WERI-Rb-1 (cell line): ENCODE measurements at places on chromosomes 12 and 14.

DNA sequence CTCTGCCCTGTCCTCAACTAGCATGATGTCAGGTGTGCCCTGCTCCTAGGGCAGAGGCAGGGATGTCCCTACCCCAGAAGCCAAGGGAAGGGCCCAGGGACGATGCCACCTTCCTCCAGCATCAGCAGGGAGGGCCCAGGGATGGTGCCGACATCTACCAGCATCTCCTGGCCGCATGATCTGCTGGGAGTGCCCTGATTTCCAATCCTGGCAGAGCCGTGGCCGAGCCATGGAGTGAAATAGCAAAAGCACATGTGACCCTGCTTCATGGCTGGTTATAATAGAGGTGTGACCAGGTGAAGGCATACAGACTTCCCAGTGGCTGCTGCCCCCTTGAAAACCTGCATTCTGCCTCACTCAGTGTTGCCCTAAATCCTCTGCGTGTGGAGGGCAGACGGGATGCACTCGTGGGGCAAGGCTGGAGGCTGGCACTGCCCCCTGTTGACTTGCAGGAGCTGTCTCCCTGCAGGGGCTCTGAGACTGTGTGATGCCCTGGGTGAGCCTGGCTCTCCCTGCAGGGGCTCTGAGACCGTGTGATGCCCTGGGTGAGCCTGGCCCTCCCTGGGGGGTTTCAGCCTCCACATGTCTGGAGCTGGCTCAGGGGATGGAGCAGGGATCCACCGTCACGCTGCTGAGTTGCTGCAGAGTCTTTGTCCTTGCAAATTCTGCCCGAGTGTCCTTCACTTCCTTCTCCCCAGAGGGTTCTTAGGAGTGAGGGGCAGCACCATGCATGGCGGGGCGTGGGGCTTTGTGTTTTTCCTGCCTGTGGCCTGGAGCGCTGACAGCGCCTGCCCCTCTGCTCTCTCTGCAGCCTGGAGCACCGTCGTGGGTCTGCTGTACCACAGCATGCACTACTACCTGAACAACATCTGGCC, 51.7 kb downstream of the ADGRD1 start:
- DNase-seq: no peak

DNA sequence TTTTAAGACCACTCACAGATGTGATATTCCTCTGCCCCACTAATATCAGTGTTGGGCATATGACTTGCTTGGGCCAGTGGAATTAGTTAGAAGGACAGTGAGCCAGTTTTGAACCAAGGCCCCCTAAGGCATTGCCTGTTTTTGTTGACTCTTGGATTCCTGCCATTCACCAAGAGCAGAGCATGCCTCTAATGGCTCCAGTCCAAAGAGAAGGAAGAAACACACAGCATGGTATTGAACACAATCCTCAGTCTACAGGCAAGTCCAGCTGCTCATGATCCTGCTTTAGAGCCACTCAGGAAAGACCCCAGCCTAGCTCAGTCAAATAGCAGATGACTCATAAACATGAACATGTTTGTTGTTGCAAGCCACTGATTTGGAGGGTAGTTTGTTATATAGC, 1201.5 kb downstream of the BCL11B start:
- DNase-seq: no peak

GRCh38 chr12:94714378-94715114, 64.2 kb upstream of the TMCC3 start:
- no peak for DNase-seq

- peak; percentile 19 for DNase-seq
Measured at GRCh38 chr14:102008891-102009290, 44.5 kb downstream of the DYNC1H1 start.

DNA sequence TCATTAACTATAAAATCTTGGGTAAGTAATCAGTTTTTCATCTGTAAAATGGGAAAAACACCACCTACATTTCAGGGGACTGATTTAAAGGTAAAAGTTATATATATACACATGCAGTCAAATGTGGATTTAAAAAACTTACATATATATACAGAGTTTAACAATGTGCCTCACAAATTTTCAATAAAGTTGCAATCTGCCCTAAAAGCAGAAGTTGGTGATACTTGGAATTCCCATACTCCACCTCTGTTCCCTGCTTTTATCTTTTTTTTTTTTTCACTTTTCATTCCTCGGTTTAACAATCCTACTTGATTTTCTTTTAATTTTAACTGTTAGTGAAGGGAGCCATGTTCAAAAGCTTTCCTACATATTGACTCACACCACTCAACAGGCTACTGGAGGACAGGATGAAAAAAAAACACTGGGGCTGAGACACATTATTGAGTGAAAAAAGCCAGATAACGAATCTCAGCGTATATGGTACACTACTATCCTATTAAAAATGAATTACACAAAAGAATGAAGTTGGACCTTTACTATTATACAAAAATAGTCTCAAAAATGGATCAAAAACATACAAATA, 24.3 kb downstream of the SPPL3 start:
- no peak for DNase-seq

- no peak for DNase-seq
Measured at GRCh38 chr12:20017802-20018201, 350.5 kb upstream of the PDE3A start.

GRCh38 chr12:19910681-19911080, 457.7 kb upstream of the PDE3A start:
- no peak for DNase-seq

DNA sequence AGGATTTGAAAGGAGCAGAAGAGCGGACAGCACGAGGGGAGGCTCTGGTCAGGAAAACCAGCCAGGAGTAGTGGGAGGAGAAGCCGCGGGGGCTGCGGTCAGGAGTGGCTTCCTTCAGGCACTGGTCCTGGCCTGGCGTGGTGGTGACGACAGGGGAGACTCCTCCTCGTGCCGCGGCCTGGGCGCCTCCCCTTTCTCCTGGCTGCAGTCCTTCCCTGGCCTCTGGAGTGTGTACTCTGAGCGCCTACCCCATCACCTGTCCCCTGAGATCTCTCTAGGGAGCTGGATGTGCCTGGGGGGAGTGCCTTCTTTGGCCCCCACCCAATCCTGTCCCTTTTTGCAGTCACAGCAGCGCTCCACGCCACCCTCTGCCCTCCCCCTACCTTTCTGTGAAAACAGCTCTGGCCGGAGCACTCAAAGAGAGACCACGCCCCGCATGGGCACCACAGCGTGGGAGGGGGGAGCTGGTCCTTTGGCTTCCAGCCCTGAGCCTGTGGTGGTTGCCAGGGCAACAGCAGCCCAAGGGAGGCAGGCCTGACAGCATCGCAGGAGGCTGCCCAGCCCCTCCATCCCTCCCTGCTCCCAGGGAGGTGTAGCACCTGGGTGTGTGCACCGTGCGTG, 125.9 kb downstream of the CALM1 start:
- no peak for DNase-seq

- no peak for DNase-seq
Measured at GRCh38 chr12:64625243-64626077, 15.2 kb downstream of the RASSF3 start.

DNA sequence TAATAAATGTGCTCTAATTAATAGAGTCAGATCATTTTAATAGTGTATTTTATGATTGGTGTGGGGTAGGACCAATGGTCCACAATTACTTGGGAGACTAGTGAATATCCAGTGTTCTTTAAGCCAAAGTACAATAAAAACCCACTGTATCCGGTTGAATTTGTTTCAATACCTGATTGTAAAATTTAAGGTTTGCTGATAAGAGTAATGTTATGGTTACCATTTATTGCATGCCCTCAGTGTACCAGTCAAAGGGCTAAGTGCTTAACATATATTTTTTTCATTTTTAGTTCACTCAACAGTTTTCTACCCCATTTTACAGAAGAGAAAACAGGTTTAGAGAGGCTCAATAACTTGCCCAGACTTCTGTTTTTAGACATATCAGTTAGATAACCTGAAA, 97.9 kb upstream of the ATF1 start:
- no peak for DNase-seq

DNA sequence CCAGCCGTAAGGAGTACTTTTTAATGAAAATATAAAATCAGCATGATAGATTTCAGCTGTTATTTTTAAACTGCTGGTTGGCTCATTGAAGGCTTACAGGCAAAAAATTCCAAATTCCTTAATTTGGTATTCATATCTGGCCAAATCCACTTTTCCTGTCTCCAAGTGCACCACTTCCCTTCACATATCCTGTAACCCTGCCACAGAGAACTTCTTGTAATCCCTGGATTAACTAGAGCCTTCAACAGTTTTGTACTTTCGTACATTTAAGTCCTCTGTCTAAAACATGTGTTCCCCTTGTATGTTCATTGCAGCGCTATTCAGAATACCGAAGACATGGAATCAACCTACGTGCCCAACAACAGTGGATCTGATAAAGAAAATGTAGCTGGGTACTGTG, 9.6 kb downstream of the PUS7L start:
- no peak for DNase-seq

DNA sequence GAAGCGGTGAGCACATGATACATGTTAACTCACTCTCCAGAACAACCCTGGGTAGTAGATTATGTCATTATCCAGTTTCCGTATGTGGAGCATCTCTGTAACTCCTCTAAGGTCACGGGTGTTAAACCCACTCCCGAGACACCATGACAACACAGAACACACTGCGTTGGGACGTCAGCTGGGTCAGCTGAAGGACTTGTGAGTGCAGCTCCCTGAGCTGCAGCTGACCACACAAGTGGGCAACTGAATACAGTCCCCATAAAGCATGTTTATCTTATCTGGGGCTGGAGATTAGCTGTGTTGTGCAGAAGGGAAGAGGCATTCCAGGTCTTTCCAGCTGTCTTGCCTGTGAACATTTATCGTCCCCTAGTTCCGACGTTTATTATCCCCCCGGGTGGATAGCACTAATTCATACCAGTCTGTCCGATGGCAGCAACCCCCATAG, 211.5 kb downstream of the CHST11 start:
- DNase-seq: peak; percentile 14

DNA sequence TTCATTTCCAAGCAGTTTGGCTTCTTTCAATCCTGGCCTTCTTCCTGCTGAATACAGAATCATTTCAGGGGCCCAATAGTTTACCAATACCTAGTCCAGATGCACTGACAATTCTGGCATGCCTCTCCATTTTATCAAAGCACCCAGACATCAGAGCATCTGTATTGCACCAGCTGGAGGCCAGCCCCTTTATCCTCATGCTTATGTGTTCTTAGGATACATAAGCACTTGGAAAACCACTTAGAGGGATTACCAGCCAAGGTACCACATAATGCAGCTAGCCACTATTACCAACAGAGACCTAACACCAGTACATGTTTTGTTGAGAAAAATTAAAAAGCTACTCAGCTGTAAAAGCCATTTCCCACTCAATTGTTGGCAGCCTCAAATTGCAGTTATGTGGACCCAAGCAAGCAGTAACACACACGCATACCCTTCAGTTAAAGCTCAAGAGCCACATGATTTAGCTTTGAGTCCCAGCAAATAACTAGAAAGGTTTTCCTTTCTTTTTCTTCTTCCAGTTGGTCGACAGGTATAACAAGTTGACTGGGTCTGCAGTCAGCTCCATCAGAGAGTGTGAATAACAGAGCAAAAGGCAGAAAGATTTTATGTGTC, 263.8 kb downstream of the DIO2 start:
- peak; percentile 72 for DNase-seq

- DNase-seq: no peak
Measured at GRCh38 chr12:66365718-66366490, 63.6 kb downstream of the HELB start.

DNA sequence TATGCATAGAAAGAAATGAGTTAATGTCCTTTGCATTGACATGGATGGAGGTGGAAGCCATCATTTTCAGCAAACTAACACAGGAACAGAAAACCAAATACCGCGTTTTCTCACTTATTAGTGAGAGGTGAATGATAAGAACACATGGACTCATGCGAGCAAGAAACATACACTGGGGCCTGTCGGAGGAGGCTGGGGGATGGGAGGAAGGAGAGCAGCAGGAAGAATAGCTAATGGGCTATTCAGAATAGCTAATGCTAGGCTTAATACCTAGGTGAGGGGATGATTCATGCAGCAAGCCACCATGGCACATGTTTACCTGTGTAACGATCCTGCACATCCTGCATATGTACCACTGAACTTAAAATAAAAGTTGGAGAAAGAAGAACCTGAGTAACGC, 29.1 kb upstream of the SYT1 start:
- no peak for DNase-seq

GRCh38 chr12:10307630-10308029, at the start of gene KLRD1:
KLRD1 (plus strand) TSS chr12:10307870; CDS start chr12:10308078, 208 bp downstream.
- no peak for DNase-seq

GRCh38 chr14:33693237-33693636, 257.6 kb downstream of the EGLN3 start:
- no peak for DNase-seq

DNA sequence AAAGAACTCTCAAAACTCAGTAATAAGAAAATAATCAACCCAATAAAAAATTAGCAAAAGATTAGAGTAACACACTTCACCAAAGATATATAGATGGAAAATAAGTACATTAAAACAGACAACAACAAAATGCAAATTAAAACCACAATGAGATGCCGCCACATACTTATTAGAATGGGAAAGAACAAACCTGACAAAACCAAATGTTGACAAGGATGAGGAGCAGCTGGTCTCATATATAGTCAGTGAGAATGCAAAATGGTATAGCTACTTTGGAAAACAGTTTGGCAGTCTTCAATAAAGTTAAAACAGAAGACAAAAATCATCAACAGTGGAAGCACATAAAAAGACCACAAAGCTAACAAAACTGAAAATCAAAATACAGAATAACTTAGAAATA, 29.1 kb downstream of the CRY1 start:
- DNase-seq: no peak

DNA sequence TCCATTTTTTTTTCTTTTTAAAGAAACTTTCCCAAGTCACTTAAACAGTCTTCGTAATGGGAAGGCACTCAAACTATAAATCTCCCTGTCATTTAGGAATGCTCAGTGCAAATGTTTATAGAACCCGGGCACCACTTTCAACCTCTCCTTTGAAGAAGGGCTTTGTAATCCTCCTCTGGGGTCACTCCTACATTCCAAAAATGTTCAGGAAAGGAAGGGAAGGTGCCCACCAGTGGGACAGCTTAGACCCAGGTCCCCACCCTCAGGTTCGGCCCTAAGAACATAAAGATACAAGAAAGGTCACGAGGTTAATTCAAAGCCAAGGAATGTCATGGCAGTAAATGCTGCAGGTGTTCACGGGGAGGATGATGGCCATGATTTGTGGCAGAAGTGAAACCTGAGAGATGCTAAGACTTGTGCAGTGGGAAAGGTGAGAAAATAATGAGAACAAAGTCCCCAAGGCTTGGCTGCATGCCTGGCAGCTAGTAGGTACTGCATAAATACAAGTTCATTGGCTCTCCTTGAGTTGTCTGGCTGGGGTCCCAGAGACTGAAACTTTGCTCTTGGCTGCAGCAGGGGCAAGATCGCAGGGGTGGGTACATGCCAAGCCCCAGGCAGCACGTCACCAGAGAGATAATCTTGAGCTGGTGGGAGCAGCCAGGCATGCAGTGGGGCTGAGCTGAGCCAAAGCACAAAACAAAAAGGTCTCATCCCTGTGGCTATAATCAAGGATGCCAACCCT, 21.1 kb downstream of the KRT18 start:
- no peak for DNase-seq

DNA sequence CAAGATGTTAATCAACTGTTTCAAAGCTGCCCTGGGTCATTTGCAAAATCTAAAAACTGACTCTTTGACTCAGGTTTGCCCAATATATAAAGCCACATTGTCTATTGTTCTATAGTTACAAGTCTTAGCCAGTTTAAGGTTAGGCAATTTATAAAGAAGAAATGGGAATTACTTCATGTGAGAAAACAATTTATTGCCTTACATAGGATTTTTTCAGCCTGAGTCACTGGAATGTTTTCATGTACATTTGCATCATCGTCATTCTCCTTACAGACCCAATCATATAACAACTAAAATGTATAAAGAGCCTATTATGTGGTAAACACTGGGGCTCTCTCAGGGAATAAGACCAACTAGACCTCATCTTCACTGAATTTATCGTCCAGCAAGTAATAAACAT, 100.3 kb upstream of the PLEKHG7 start:
- no peak for DNase-seq

- DNase-seq: peak; percentile 58
Measured at GRCh38 chr12:90741611-90742010, 213.4 kb downstream of the CCER1 start.
